ENCODE measurements at places on chromosomes 7 and 10.

GRCh38 chr10:71217266-71218045 lies 5.1 kb downstream of the UNC5B start:
- DNase-seq = no peak

DNA sequence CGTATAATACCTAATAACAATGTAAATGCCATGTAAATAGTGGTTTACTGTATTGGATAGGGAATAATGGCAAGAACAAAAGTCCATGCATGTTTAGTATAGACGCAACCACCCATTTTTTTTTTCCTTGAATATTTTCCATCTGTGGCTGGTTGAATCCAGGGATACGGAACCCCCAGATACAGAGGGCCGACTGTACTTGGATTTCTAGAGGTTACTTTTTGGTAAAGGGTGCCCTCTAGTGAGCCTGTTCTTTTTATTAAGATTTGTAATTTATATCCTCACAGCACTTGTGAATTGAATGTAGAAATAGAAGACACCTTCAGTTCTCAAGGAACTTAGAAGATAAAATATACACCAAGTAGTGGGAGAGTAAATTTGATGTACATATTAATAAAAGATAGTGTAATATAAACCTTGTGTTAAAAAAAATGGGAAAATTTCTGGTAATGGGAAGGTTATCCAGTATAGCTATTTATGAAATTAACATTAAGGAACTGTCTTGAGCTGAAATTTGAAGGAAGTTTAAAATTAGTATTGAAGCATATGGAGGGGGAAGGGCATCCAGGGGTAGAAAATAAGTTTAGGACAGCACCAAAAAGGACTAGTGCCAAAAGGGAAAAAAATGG lies 32.0 kb downstream of the EXOC6 start:
- no peak for DNase-seq

GRCh38 chr10:17113346-17113745 lies 16.3 kb downstream of the CUBN start:
- no peak for DNase-seq

GRCh38 chr10:60446851-60447250 lies 57.2 kb upstream of the ANK3 start:
- no peak for DNase-seq

DNA sequence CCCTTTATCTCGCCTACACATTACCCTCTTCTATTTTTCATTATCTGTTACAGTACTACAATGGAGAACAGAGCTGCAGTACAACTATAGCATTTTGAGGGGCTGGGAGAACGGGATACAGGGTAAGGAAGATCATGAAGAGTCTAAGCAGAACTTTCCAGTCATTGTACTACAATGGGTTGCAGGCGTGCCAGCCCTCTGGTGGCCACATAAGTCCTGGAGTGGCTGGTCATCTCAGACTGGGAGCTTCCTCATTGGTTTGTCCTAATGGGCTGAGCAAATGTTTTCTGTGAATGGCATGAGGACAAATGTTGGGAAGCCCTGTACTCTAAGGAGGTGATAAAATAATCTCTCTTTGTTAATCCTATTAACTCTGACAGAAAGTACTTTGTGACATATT lies 33.0 kb downstream of the TMEM106B start:
- DNase-seq = no peak

DNA sequence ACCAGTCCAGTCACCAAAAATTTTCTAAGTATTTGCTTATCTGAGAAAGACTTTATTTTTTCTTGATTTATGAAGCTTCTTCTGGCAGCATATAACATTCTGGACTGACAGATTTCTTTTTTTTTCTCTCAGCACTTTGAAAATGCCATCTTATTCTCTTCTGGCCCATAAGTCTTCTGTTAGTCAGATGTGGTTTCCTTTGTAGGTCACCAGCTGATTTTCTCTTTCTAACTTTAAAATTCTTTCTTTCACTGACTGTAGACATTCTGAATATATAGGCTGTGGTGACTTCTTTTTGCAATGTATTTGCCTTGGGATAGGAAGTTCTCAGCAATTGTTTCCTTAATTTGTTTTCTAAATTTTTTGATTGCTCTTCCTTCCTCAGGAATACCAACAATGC lies 172.5 kb downstream of the CCDC7 start:
- DNase-seq = no peak

- no peak for DNase-seq
These were observed 327.8 kb downstream of the WDR37 start for GRCh38 chr10:1384026-1384425.

DNA sequence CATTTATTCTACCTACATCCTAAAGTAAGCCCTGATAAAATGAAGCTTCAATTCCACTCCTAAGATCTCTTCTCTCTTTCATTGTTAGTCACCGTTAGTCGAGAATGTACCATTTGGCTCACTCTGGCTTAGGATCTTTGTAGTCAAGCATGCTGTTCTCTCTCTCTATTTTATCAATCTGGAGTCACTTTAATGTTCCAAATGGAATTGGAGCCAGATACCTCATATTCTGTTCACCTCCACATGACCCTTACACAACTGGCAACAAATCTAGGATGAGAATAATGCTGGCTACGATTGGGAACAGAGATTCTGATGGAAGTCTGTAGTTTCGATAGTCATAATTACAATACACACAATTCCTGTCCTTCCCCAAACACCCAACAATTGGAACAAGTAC lies 213.7 kb downstream of the TWIST1 start:
- DNase-seq = no peak

- DNase-seq = no peak
These were observed 211.8 kb downstream of the ELMO1 start for GRCh38 chr7:37236906-37237305.

GRCh38 chr10:96641396-96642295 lies 54.8 kb upstream of the TM9SF3 start:
- DNase-seq = no peak

Measured in stimulated activated CD4-positive, alpha-beta T cell treated with anti-CD3 and anti-CD28 coated beads, Interleukin-12 subunit alpha, Interleukin-12 subunit beta, amount 100 ng/mL, for 24 hours (primary cell).